Left cardiac atrium (tissue), 4 donors: ENCODE measurements at places on chromosomes 13 and 19. TPM values are rescaled to one million over a fixed set of nuclear protein-coding genes. Genes with fewer than 3 reads are reported as not detected.
A peak's percentile ranks its signal among the peaks of the same experiment; 100 is the strongest.

DNA sequence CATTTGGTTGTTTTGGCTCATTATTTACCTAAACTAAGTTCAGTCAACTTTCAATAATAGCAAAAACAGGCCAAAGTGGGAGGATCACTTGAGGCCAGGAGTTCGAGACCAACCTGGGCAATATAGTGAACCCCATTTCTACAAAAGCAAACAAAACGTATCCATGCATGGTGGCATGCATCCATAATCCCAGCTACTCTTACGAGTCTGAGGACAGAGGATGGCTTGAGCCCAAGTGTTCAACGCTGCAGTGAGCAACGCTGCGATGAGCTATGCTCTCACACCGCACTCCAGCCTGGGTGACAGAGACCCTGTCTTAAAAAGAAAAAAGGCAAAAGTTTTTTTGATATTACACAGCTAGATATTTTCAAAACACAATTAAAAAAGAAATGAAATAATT is 570.0 kb upstream of the GPC6 start:
- no peak for DNase-seq

- DNase-seq, result no peak
Measured at GRCh38 chr13:91154558-91155353, 192.7 kb upstream of the MIR17HG start.

DNA sequence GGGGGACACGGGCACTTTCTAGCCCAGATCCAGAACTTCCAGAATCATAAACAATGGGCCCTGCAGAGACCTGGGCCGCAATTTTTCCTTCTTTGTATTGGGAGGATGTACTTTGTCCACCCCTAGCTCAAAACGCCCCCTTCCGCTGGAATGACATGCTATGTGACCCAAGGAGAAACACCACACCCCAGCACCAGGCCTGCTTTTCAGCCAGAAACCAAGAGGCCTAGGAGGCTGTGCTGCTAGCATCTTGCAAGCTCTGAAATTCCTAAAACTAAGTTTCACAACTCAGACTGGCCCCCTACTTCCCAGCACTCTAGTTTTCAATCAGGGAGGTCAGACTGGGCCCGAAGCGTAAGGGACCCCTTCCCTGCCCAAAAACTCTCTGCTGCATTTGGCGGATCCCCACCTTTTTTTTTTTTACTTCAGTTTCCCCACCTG is 538 bp downstream of the LSM4 start:
- DNase-seq, result peak; percentile 73

EBI3 gene
- total RNA-seq, result 1.2 TPM

DNA sequence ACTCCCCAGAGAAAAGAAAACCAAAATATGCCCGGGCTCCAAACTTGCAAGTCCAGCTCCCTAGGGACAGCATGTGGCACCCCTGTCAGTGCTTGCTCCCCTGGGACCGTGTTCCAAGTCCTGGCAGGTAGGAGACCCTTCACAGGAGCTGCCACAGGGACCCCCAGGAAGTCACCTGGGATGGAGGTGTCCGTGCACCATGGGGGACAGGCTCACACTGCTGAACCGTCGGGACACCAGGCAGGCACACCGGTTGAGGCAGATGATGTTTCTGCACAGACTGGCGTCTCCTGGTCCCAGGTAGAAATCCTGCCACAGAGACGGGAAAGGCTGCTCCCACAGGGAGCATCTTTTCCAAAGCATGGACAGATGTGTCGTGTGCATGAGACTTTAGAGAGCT is 11.7 kb upstream of the PROZ start:
- no peak for DNase-seq

DNA sequence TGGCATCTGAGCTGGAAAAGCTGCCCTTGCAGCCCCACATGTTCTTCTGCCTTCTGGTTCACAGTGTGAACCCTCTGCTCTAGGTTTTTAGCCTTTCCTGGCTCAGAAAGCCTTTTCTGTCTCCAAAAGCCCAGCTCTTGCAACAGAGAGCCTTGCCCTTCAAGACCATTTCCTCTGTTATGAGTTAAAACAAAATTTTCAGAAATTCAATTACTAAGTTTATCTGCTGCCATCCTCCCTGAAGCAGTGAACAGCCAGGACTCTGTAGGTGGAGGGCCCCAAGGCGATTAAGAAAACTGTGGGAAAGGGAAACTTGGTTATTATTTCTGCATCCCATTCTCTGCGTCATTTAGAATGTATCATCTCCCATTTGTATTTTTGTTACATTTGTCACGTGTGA is 18.8 kb downstream of the FAM124A start:
- DNase-seq, result no peak

PLVAP gene
- 137 TPM for total RNA-seq

DNA sequence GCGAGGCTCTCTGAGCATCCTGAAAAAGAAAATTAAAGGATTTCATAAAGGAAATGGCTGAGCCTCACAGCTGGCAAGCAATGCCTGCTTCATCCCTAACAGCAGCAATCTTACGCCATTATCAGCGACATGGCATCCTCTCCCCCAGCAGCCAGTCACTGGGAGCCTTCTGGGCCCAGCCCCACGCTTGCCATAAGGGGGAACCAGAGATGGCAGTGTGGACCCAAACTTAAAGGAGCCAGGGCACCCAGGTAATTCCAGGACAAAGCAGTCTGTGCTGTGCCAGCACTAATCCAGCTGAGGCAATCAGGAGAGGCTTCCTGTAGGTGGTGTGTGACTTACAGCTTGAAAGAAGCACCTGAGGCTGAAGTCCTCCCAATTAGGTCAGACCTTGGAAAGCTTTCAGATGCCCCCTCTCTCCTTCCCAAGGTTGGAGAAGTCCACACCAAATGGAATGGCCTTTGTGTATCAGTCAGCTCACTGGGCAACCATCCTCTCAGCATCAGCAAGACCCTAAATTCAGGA is 10.3 kb downstream of the VSTM2B start:
- DNase-seq, result no peak

KLK3 gene
- total RNA-seq, result not detected

- no peak for DNase-seq
Measured at GRCh38 chr13:29165216-29165615, 345.1 kb downstream of the MTUS2 start.

- DNase-seq, result no peak
Measured at GRCh38 chr19:18158467-18158866, 5.5 kb downstream of the PIK3R2 start.

NRTN gene
- 29.6 TPM for total RNA-seq
